Stromal cell of bone marrow (primary cell): ENCODE measurements at places on chromosomes 5 and 9.

- DNase-seq = no peak
These were observed 179.7 kb downstream of the AOPEP start for GRCh38 chr9:94906181-94906580.

- DNase-seq = no peak
These were observed 56.9 kb downstream of the SNX24 start for GRCh38 chr5:122902263-122902662.

- no peak for DNase-seq
These were observed 310.0 kb downstream of the GLIS3 start for GRCh38 chr9:3989915-3990314.

GRCh38 chr5:148639081-148639480 lies 15.2 kb downstream of the HTR4 start:
- no peak for DNase-seq

- peak; percentile 80 for DNase-seq
These were observed 21.8 kb upstream of the PPP2CA start for GRCh38 chr5:134247428-134248224.

- no peak for DNase-seq
These were observed 348.8 kb downstream of the SH3GL2 start for GRCh38 chr9:17927616-17928015.

DNA sequence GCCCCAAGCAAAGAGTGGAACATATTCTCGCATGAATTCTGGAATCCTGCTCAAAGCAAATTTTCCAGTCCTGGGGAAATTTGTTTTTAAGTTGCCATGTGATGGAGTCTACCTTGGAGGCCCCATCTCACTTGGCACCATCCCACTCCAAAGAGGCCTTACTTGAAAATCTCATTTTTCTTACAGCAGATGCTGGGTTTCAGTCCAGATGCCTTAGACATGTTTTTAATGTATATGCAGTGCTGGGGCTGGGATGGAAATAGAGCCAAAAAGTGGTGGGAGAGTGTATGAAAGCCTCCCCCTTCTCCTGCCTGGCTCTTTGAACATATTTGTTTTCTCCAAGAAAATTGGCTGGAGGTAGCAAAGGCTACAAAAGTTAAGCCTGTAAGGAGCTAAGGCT lies 493.7 kb downstream of the ENC1 start:
- no peak for DNase-seq
